Dermis microvascular lymphatic vessel endothelial cell (primary cell): ENCODE measurements at places on chromosomes 11 and 22. TPM values are rescaled to one million over a fixed set of nuclear protein-coding genes. Genes with fewer than 3 reads are reported as not detected.

The MUC2 gene
- total RNA-seq: not detected in 2 replicates

The CARD18 gene
- not detected in 2 replicates for total RNA-seq

The ZBTB3 gene
- total RNA-seq: 9.0 and 11.6 TPM in 2 replicates

DNA sequence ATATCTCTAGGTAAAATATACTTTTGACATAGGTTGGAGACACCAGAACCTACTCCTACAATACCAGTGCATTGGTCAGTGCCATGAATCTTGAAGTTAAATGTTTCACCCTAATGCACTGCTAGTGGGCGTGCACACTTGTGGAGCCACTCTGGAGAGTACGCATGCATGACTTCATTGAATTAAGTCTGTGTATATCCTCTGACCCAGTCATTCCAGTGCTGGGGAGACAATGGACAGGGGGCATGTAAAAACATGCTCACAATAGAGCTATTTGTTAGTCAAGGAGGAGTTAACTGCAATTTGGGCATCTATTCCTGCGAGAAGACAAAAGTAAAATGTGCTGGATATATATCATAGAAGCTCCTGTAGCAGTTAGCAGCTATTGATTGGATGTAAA lies 335.4 kb upstream of the NCAM1 start:
- no peak for DNase-seq

DNA sequence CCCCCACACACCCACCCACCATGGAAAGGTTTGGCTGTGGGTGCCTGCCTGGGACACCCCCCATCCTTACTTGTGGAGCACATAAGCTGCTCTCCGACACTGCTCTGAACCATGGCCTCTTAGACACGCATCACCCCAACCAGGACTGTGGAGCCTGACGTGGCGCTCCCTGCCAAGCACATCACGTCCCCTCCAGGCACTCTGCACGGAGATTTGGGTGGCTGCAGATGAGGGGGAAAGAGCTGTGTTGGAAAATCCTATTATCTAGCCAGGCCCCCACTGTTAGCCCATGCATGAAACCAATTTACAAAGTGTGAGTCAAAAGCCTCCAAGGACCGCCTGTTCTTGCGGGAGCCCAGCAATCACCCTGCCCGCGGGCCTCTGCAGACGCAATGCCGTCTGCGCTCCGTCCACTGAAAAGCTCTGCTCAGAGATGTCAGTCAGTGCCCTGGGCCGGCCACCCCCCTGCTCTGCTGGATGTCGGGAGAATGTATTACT lies 163.4 kb upstream of the NECTIN1 start:
- no peak for DNase-seq

GRCh38 chr22:30089655-30089974 lies 9.4 kb downstream of the HORMAD2 start:
- no peak for DNase-seq

GRCh38 chr11:88508759-88509581 lies 171.4 kb upstream of the CTSC start:
- no peak for DNase-seq

- no peak for DNase-seq
Measured at GRCh38 chr11:11531131-11531908, 90.5 kb downstream of the GALNT18 start.

GRCh38 chr11:131178596-131178995 lies 191.8 kb upstream of the NTM start:
- no peak for DNase-seq

GRCh38 chr11:114396916-114397315 lies 3.4 kb downstream of the C11orf71 start:
- no peak for DNase-seq

DNA sequence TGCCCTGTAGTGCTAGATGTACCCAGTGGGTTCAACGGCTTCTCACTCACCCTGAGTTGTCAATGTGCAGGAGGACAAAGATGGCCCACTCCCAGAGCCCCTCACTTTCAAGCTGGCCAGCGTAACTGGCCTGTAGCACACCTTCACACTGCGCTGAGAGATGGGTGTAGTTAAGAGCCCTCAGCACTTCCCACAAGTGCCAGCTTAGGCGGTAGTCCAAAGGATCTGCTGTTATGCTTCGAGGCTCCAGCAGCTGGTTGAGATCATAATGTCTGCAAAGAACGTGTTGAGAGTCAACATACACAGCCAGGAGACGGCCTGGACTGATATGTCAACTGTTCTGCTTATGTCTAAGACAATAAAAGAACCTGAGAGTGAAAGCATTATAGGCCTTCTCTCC lies 14.7 kb upstream of the CHRNA10 start:
- DNase-seq: no peak

- no peak for DNase-seq
Measured at GRCh38 chr22:47449508-47450270, 687.2 kb downstream of the TBC1D22A start.

DNA sequence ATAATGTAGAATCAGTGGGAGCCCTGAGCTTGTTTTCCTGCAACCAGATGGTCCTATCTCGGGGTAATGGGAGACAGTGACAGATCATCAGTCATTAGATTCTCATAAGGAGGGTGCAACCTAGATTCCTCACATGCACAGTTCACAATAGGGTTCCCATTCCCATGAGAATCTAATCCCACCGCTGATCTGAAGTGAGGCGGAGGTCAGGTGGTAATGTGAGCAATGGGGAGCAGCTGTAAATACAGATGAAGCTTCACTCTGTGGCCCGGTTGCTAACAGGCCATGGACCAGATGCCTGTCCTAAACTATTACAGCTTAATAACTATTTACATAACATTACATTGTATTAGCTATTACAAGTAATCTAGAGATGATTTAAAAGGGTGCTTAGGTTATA lies 17.0 kb downstream of the DIXDC1 start:
- no peak for DNase-seq

DNA sequence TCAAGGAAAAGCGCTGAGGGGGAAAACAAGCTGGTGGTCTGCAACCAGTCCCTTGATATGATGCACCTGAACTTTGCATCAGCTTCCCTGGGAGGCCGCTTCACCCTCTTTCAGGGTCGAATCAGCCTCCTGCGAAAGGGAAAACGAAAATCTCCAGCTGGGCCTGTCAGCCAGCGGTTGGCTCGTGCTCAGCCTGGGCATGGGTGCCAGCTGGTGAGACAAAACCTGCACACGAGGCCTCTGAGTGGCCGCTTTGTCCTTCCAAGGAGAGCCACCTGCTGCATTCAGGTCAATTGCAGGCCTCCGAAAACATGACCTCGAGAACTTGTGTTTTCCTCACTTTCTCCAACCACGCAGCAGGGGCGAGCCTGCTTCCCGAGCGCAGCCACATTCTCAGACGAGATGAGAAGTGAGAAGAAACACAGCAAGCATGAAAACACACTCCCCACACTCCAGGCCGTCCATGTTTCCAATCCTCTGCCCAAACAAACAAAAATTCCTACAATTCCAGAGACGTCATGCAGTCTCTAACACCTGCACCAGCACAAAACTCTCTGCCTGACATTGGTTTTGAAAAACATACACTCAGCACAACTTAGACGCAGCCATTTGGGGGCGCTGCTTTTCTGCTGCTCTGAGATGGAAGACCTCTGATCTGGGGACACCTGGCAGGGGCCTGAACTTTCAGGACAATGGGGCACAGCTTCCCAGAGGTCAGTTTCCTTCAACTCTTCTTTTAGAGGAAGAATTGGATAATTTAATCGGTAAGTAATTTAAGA lies 77.1 kb downstream of the DHCR7 start:
- no peak for DNase-seq

DNA sequence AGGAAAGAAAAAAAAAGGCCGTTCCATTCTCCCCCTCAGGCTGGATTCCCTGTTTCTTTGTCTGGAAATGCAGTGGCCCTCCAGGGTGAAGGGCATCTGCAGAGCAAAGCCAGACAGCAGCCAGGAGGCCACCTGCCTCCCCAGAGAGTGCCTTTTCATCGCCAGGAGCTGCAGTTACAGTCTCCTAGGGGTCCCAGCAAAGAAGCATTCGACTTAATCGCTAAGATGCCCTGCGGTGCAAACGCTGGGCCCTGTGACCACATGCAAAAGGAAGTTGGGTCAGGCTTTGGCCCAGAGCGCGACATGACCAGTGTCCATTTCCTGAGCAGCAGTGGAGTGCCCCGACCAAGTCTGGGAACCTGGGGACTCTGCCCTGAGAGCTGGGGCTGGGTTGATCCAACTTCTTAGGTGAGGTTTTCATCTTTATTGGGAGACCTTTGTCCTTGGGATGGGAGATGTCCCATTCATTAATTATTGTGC lies 304.6 kb downstream of the OPCML start:
- DNase-seq: no peak

DNA sequence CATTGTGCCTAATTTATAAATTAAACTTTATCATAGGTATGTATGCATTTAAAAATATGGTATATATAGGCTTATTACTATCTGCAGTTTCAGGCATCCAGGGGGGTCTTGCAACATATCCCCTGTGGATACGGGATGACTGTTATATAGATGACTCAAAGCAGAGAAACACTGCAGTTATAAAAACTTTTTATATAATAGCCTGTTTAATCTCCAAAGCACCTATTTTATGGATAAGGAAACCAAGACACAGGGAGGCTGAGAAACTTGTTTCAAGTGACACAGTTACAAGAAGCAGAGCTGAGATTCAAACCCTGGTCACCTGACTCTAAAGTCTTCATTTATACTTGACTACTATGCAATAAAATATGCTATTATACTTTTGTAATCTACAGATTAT lies 897.7 kb downstream of the KCNA4 start:
- DNase-seq: no peak

- no peak for DNase-seq
Measured at GRCh38 chr11:77151804-77152509, 23.9 kb downstream of the MYO7A start.

- peak; percentile 75 for DNase-seq
Measured at GRCh38 chr22:38467904-38468442, at the start of gene KDELR3. KDELR3 (plus strand) TSS chr22:38468096; CDS start chr22:38468234, 138 bp downstream.

DNA sequence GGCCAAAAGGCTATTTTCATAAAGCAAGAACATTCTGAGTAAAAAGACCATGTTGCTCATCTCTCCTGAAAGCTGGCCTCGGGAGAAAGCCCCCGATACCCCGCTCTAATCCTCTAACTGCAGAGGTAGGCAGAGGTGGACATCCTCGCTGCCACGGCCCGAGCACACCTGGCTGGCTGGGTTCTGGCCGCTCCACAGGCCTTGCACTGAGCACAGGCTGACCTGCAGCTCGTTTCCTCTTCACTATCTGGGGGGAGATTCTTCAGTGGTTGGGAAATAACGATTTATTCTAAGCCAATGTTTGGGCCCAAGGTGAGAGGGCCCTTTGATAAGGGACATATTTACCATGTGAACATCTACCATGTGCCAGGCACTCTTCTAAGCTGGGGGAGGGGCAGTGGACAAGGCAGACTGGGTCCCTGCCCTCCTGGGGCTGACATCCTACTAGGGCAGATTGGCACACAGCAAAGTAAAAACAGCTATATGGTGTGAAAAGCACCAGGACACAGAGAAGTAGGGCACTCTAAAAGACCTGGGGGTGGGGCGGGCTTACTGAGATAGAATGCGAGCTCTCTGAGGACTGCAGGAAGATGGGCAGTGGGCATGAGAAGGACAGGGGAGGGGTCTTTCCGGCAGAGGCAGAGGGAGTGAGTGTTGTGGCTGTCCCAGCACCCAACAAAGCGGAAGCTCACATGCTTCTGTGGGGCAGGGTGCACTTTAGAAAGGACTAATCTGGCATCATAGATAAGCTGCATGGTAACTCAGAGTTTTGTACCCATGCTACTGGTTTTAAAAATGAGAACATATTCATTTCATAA lies 65.5 kb upstream of the ARFGAP3 start:
- no peak for DNase-seq

- DNase-seq: no peak
Measured at GRCh38 chr22:19971276-19972124, 29.9 kb upstream of the TXNRD2 start.

DNA sequence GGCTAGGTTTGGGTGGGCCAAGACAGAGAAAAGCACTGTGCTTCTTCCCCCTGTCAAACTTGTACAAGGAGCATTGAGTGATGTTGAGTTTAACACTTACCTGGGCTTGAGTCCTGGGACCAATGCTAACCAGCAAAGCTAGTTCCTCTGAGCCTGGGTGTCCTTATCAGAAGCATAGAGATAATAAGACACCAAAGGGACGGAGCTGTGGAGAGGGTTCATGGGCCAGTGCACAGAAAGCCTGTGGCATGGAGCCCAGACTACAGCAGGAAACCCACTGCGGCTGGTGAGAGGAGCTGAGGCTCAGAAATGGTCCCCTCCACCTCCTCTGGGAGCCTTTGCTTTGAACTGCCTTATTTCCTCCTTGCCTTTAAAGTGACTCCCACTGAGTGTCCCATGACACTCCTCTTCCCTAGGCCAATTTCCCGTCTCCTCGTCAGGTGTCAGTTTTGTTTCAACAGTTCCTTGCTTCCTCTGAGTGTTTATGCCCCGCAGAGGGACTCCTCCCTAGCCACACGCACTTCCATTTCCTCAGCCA lies 9.4 kb downstream of the SLCO2B1 start:
- no peak for DNase-seq

DNA sequence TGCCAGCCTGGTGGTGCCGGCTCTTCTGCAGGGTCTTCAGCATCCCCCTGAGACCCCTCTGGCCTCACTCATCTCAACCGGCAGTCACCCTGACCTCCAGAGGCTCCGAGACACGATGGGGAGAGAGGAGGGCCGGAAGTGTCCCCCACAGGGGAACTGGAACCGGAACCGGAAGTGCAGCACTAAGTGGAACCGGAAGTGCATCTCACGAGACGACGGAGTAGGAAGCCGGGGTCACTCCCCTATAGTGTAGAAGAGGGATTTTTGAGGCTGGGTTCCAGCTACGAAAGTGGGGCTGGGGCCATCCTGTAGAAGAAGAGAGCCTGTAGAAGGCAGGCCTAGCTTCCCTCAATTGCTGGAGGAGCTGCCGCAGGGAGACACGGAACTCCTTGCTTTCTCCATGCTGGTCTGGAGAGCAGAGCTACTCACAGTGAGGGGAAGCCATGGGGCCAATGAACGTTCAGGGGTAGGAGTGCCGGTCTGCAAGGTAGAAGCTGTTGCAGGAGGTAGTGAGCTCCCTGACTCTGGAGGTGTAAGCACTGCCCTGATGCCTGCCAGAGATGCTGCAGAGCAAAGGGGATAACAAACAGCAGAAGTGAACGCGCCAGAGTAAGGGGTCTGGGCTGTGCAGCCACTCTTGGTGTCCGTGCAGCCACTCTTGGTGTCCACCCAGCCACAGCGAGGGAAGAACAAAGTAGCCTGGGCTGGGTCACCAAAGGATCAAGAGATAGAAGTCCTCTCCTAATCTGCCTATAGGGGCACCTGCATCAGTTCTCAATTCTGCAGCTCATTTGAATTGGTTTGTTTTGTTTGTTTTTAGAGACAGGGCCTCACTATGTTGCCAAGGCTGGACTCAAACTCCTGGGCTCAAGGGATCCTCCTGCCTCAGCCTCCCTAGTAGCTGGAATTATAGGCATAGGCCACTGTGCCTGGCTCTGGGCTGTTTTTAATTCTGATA lies 21.9 kb downstream of the SCUBE1 start:
- DNase-seq: no peak
